Activated CD8-positive, alpha-beta T cell treated with anti-CD3 and anti-CD28 coated beads for 36 hours (primary cell): ENCODE measurements at places on chromosomes 7 and 10. TPM values are rescaled to one million over a fixed set of nuclear protein-coding genes. Genes with fewer than 3 reads are reported as not detected.
A peak's percentile ranks its signal among the peaks of the same experiment; 100 is the strongest.

Gene C10orf62
- not detected for total RNA-seq

Gene ACTR3C
- total RNA-seq: 2.9 TPM

Gene ACSM6
- not detected for total RNA-seq

Gene KCNMA1
- total RNA-seq: not detected

Gene MCM10
- total RNA-seq: 65.4 TPM

Gene KLF6
- 116 TPM for total RNA-seq

Gene ACBD7
- 2.0 TPM for total RNA-seq

DNA sequence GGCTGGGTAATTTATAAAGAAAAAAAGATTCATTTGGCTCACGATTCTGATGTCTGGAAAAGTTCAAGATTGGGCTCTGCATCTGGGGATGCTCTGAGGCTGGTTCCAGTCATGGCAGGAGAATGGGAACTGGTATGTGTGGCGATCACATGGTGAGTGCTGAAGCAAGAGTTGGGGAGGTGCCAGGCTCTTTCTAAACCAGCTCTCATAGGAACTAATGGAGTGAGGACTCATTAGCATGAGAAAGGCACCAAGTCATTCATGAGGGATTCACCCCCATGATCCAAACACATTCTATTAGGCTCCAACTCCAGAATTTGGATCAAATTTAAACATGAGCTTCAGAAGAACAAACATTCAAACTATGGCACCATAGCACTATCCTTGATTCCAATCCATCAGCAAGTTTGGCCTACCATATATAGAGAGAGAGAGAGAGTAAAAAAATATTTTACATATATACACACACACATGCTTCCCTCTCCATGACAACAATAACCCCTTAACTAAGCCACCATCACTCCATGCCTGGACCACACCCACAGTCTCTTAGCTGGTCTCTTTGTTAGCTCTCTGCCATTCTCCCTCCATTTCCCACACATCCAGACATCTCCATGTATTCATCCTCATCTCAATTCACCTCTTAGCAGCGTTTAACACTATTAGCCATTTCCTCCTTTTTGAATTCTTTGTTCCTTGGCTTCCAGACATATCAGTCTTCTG lies 57.9 kb downstream of the NPY start:
- no peak for DNase-seq

- no peak for DNase-seq
These were observed 27.0 kb downstream of the BLNK start for GRCh38 chr10:96244354-96244753.

GRCh38 chr7:47069385-47070076 lies 512.4 kb downstream of the TNS3 start:
- no peak for DNase-seq

DNA sequence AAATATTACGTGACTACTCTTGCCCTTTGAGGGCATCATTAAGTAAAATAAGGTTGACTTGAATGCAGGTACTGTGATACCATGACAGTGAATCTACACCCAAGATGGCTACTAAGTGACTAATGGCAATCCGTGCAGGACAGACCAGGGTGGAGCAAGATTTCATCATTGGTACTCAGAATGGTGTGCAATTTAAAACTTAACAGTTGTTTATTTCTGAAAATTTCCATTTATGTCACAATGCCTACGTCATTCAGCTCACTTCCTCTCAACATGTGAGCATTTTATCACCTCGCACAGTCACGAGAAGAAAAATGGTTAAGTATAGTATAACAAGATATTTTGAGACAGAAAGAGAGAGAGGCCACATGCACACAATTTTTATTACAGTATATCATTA lies 50.3 kb upstream of the MET start:
- no peak for DNase-seq

- DNase-seq: no peak
These were observed 152.2 kb upstream of the CDK1 start for GRCh38 chr10:60626037-60626436.

DNA sequence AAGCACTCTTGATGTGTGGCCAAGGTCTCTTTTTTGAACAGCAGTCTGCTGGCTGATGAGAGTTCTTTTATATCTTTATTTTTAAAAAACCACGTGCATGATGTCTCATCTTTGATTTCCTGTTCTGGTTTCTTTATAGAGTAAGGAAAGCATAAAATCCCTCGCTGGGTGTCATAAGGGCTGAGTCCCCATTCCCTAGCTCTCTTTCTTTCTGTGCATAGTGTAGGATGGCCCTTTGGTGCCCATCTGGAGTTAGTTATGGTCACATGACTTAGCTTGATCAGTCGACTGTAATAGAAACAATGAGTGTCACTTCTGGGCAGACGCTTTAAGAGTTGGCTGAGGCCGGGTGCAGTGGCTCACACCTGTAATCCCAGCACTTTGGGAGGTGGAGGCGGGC lies 38.5 kb downstream of the GHRHR start:
- no peak for DNase-seq

DNA sequence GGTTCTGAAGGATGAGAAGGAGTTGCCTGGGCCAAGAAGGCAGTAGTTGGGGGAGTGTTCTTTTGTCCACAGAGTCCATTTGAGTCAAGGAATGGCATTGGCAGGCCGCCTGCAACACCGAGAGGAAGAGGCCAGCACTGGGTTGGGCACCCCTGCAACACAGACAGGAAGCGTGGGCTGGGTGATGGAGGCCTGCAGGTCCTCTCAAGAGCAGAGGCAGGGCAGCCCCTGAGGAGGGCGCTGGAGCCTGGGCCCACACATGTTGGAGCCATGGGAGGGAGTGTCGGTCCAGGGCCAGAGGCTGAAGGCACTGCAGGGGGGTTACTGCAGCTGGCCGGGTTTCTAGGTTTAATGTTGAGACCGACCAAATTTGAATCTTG lies 137.3 kb downstream of the PTPN20 start:
- peak; percentile 68 for DNase-seq

GRCh38 chr7:134290286-134290685 lies 26.4 kb downstream of the SLC35B4 start:
- no peak for DNase-seq

GRCh38 chr7:51135576-51135975 lies 181.0 kb downstream of the COBL start:
- no peak for DNase-seq

DNA sequence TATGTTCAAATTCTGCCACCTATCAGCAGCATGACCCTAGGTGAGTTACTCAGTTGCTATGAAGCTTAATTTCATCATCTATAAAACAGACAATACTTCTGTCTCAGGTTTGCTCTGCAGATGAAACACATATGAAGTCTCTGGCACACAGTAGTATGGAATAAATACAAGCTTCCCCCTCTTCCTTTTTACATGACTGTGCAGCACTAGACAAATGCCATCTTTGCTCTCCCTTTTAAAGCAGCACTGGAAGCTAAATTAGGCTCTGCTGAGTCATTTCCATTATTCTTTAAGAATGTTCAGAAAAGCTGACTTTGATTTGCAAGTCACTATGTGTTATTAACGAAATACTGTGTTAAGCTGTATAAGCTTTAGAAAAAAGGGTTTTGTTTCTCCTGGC lies 40.7 kb upstream of the ANAPC16 start:
- DNase-seq: no peak

DNA sequence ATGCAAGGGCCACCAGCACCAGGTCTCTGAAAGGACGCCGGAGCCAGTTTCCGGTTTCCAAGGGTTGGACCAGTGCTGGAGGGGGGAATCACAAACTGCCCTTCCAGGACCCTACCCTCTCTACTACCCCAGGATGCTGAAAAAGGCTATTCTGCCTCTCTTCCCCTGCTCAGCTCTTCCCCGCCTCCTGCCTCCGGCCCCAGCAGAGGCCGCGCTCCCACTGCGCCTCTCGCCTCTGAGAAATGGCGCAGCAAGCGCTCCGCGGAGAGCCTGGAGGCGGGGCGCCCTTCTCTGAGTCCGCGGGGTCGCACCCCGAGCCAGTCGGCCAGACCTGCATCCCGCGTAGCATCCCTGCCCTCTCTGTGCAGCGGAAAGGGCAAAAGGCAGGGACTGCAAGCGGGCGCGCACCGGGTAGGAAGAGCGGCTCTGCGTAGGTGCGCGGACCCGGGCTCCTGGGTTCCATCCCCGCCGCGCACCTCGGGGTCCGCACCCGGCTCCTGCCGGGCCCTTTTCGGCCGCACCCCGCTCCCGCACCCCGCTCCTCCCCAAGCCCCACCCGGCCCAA lies 476 bp upstream of the RET start:
- DNase-seq: no peak

GRCh38 chr10:86962981-86963310 lies 4.5 kb downstream of the SNCG start:
- DNase-seq: no peak

DNA sequence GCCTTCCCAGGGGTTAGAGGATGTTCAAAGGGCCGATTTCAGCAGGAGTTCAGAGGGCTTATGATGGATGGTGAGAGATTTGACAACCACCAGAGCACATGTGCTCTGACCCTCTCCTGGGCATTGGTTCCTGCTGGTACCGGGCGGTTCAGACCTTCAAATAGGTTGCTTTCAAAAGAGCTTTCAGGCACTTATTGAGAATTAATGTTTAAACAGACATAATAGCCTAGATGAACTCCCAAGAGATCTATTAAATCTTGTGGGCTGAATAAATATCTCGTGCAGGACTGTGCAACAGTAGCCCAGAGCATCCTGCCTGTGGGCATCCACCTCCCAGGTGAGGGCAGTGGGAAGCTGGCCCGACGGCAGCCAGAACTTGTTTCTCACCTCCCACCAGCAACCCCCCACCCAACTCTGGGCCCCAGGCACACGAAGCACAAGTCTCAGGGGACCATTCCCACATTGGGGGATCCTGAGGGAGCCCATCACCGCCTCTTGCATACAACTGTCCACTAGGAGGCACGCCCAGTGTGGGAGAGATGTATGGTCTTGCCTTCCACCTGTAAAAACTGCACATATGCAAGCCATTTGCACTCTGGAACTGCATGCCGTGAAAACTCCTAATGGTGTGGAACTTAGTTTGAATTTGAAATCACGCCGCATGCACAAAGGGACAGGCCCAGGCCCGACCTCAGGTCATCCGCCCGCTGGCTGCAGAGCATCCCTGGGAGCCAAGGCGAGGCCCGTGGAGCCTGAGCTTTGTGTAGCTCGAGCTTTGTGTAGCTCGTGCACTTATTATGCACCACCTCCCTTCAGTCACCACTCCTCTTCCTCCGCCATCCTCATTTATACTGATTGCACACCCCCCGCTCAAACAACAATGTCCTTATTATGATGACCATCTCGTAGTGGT lies 147.8 kb downstream of the ADCY1 start:
- DNase-seq: no peak

DNA sequence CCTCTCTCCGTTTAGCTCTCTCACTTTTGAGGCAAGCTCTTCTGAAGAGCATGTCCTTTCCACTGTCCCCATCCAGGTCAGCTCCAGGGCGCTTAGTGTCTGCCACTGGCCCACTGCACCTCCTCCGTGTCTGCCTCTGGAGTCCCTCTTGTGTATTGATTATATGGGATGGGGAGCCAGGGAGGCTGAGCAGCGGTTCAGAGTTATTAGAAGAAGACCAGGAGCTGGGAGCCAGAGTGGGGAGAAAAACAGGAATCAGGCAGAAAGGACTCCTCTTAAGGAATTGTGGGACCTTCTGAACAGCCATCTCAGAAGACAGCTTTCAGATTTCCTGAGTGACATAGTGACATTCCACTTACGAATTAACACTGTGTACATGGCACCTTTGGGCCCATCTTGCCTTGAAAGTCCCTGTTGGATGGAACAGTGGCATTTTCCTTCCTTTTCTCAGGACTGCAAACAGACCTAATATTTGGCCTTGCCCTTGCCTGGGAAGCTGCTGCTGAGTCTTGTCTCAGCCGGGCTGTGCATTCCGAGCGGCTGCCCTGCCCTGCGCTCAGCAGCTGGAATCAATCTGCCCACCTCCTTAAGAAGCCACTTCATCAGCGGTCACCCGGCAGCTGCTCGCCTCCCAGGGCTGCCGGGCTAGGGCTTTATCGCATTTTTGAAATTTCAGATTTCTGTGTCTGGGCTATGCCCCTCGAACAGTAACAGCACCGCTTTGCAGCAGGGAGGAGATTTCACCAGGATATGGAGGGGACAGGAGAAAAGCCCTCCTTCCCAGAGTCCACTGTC lies 81.1 kb upstream of the PRKG1 start:
- DNase-seq: no peak

GRCh38 chr7:41472427-41473125 lies 230.3 kb downstream of the INHBA start:
- no peak for DNase-seq

- DNase-seq: no peak
These were observed 66.2 kb upstream of the SRPK2 start for GRCh38 chr7:105454921-105455320.

DNA sequence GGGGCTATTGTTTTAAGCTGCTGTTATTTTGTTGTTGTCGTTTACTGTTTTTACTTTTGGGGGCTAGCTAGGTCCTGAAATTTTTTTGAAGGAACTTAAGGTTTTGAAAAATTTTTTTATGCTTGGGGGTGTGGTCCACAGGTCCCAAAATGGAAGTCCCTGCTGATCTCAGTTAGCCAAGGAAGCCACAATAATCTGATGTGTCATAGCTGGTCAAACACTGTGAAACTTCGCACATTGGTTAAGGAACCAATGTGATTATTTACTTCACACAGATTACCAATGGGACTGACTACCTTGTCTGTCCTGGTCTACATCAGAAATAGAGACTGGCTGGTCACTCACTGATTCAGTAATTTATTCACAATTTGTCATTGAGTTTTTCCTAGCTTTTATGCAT lies 29.5 kb upstream of the HYCC1 start:
- DNase-seq: no peak

DNA sequence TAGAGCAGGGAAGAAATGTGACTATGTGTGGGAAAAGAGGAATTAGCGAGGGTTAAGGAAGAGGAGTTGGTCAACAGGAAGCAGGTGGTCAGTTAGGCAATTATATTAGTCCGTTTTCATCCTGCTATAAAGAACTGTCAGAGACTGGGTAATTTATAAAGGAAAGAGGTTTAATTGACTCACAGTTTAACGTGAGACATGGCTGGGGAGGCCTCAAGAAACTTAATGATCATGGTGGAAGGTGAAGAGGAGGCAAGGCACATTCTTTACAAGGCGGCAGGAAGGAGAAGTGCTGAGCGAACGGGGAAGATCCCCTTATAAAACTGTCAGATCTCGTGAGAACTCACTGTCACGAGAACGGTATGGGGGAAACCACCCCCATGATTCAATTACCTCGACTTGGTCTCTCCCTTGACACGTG lies 35.0 kb downstream of the RAMP3 start:
- DNase-seq: peak; percentile 21

DNA sequence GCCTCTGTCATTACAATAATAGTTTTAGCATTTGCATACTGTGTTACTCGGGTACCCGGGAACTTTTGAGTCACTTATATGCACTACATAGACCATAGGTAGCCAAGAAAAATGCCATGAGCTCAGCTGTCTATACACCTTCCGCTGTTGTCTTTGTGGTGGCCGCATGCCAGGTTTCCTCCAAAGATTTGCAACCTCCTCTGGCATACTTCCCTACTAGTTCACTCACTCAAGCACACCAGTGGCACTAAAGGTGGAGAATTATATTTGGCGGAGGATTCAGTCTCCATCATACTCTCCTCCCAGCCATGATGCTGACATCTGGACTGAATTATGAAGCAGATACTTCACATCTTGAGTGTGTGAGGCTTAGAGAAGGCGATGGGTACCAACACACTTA lies 35.6 kb upstream of the GRB10 start:
- no peak for DNase-seq
